ENCODE measurements at places on chromosomes 5 and 9.

GRCh38 chr9:106932675-106933074, 69.7 kb downstream of the ZNF462 start:
- no peak for DNase-seq

DNA sequence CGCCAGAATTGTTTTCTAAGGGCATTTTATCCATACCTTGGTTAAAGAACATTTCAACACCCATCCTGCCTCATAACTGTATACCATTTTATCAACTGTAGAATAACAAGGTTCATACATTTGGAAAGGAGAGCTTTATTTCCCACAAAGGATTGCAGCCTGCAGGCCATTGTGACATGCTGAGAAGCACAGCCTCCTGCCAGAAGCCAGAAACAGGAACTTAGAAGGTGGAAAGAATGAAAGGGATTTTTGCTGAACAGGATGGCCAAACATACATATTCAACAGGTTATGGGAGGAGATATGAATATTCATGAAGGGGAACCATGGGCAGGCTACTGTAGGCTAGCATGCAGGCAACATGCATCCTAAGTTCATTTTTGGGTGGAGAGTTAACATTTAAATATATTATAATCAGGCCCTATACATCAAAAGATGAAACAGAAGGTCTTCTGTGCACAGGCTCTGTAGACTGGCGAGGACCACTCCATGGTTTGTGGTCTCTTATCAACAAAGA, 59.9 kb upstream of the DIRAS2 start:
- no peak for DNase-seq

DNA sequence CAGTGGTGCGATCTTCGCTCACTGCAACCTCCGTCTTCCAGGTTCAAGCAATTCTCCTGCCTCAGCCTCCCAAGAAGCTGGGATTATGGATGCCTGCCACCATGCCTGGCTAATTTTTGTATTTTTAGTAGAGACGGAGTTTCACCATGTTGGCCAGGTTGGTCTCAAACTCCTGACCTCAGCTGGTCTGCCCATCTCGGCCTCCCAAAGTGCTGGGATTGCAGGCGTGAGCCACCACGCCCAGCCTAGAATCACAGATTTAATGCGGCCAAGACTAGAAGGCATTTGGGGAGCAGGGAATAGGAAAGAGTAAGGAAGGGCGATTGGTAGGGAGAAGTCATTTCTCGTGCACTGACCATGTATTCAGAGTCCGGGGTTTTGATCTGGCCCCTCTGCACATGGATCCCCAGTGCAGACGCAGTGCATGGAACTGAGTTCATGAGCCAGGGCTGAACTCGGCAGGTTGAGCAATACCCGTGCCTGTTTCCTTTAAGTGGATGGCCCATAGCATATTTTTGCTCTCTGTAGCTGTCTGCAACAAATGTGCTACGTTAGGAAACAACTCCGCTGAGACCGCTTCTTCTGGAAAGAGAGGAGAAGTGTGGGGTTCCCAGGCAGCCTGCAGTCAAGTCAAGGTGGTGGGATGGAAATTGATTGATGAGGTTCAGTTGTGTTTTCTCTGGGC, 3.4 kb upstream of the HMCN2 start:
- no peak for DNase-seq

GRCh38 chr9:90189306-90189705, 453.3 kb downstream of the DIRAS2 start:
- DNase-seq: no peak

GRCh38 chr5:151665613-151666012, 21.1 kb downstream of the SPARC start:
- DNase-seq: no peak

DNA sequence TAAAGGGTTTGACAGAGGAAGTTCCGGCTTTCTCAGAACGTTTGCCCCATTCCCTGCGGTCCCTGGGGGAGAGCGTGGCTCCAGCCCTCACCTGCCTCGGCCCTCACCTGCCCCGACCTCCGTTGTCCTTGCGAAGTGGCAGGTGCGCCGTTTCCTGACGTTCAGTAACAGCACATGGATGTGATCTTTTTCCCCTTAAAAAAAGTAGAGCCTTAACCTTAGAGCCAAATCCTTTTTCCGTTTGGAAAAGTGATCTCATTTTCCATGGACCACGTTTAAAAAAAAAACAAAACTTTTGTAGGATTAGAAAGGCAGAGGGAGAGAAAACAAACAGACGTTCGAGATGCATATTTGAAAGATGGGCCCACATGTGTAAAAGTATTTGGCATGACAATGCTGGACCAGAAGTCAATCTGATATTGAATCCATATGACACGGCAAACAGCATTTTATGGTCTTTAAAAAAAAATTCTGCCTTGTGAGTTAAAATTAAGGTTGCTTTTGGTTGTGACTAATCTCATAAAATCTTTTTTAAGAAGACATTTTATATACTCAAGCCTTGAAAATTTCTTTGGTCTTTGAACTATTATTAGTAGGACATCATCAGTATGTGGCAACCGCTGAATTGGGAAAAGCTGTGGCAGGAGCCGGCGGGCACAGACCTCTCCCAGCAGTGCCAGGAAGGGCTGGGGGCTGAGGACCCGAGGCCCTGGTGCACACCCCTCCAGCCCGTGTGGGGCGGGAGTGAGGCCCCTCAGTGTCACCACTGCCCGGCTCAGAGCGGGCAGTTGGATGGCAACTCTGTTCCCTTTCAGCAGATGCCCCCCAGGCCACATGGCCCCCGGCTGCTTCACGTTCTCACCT, 42.5 kb upstream of the EXOC3 start:
- no peak for DNase-seq

DNA sequence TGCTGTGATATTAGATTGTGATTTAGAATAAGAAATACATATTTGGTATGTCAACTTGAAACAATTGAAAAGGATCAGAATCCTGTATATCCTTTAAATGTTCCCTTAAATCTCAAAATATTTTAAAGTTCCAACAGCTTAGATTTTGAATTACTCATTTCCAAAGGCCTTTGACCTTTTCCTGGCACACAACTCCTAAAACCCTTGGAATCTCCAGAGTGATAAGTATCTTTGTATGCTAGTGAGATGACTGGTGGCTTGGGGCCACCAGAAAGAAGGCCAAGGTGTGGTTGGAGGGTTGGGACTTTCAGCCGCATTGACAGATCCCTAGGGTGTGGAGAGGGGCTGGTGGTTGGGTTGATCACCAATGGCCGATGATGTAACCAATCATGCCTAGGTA, 104.7 kb downstream of the YIPF5 start:
- no peak for DNase-seq

- no peak for DNase-seq
Measured at GRCh38 chr5:177428574-177429217, 2.2 kb downstream of the GRK6 start.

DNA sequence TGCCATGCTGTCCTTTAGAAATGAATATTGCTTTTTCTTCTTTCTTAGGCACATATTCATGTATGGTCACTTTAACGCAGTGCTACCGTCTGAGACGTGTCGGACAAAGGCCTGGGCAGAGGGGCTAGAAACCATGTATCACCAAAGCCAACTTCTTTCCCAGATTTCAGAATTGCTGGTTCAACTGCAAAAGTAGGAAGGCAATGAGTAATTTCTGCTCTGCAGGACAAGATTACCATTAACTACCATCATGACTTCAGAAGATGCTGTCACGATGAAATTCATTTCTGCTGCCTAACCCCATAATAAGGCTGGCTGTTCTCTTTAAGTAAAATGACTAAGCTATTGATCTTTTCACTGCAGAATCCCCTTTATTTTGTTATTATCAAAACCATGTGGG, 306.7 kb downstream of the PDE4D start:
- no peak for DNase-seq

- no peak for DNase-seq
Measured at GRCh38 chr5:84191281-84191680, 193.4 kb downstream of the EDIL3 start.

GRCh38 chr9:110579862-110580219, 300 bp upstream of the SVEP1 start:
- no peak for DNase-seq
